Globus pallidus (tissue), 1 donor: ENCODE measurements at places on chromosomes 13 and 19.
A peak's percentile ranks its signal among the peaks of the same experiment; 100 is the strongest.

DNA sequence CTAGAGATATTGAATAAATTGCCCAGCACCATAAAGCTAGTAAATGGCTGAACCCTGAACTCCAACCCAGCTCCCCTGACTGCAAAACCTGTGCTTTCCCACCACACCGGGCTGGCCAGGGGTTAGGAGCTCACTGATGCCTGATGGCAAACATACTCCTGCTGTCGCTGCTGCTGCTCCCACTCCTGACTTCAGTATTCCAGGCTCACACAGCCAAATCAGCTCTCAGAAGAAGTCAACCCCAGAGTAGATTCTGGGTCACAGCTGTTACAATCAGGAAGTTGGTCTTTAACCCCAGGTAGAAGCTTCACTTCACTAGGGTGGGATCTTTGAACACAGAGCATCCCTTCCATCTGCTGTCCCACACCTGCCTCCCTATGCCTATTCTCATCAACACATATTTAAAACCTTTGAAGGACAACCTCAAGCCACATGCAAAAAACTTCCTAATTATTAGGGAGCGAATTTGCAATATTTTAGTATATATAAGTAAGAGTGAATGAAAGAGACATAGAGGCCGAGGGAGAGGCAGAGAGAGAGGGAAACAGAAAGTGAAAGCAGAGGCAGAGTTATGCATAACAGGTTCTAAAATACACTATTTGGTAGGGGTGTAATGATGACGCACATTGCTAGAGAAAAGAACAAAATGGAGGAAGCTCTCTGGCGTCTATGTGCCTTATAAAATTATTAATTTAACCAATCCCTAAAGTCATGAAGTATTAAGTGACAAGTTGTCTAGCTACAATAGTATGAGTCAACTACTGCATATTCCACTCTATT, 99.4 kb upstream of the SERP2 start:
- no peak for DNase-seq

GRCh38 chr13:46861959-46862358, 34.9 kb downstream of the HTR2A start:
- DNase-seq = no peak

- no peak for DNase-seq
These were observed 28.2 kb downstream of the FCGBP start for GRCh38 chr19:39906283-39906682.

GRCh38 chr13:67087527-67087926, 142.6 kb downstream of the PCDH9 start:
- DNase-seq = no peak

DNA sequence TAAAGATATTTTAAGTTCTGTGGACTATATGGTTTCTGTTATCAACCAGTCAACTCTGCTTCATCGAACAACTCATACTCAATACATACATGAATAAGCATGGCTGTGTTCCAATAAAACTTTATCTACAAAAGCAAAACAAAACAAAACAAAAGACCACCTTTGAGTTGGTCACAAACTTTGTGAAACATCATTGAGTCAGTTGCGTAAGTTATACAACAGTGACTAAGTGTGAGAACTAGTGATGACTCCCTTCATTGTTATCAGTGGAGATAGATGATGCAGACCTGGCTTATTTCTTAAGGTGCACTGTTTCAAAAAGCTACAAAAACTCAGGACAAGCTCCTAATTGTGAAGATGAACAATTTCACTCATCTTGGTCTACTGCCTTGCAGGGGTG, 14.5 kb upstream of the KLK4 start:
- DNase-seq = no peak

- peak; percentile 35 for DNase-seq
These were observed 673 bp downstream of the SPATA13 start for GRCh38 chr13:24161010-24161775.
